Psoas muscle (tissue), 8 donors: ENCODE measurements at places on chromosomes 6 and 20. TPM values are rescaled to one million over a fixed set of nuclear protein-coding genes. Genes with fewer than 3 reads are reported as not detected.
A peak's percentile ranks its signal among the peaks of the same experiment; 100 is the strongest.

DNA sequence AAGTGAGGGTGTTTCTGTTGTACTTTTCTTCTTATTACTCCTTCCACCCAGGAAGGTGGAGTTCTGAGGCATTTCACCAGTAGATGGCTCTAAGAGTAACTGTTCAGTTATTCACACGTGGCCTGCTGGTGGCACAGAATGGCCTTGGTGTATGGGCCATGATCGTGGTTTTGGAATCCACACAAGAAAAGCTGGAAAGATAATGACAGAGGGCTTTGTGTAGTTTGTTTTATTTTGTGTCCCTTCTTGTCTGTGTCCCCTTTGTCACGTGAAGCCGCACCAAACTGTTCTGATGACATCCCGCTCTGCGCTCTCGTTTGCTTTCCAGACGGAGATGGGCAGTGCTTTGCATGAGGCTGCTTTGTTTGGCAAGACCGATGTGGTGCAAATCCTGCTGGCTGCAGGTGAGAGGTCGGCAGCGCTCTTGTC is 93.4 kb downstream of the ANKS1A start:
- no peak for DNase-seq

The LY6G6C gene
- total RNA-seq = not detected

DNA sequence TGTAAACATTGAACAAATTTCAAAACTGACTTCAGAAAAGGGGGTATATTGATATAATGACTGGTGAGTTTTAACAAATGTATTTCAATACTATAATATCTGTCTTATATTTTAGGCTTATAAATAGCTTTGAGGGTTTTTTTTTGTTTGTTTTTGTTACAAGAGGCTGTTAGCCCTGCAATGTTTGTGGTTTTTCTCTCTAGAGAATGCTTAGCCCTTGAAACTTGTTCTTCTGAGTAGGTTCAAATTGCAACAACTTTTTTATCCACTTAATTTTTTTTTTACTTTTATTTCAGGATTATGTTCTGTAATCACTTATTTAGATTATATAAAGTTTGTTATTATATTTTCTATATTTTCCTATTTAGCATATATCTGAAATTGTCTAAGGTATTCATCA is 333.2 kb downstream of the RIMS1 start:
- DNase-seq = no peak

The PRPH2 gene
- total RNA-seq = 1.8 TPM

DNA sequence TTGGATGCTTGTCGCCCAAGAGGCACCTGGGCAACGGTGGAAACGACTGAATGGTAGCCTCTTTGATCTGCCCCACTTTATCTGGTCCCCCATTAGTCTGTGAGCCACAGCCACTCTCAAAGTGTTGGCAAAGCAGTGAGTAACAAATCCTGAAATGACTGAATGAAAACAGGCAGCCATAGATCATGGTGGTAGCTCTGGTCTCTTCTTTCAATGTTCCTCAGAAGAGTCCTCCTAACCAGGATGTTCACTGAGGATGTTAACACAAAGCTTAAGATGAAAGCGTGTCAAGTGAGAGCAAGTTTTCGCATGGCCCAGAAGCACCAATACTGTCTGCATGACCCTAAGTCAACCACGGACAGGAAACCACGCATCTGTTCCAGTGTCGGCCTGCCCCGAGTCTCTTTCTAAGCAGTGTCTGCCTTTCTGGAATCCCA is 107.3 kb downstream of the IRF4 start:
- DNase-seq = no peak

The RPS6KA2 gene
- total RNA-seq = 36.8 TPM

DNA sequence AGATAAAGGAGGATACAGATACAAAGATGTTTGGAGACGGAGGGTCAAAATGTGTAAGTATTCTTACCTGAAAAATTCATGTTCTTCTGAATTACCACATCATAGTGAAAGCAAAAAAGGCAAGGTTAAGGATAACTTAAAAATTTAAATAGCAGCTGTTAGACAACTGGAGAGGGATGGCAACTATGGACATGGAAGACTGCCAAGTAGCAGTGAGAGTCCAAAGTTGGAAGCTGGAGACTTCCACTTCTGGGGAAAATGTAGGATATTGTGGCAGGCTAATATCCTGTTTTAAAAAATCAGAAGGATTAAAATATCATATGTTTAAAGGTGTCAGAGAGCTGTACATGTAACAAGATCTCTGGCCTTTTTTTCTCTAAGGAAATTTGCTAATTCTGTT is 29.8 kb downstream of the SYCP2 start:
- no peak for DNase-seq

The MDN1 gene
- 26.8 TPM for total RNA-seq

- DNase-seq = peak; percentile 66
These were observed 13.5 kb downstream of the DYNLT1 start for GRCh38 chr6:158630938-158631616.

GRCh38 chr6:36625158-36625919 is 31.2 kb downstream of the SRSF3 start:
- no peak for DNase-seq
